ENCODE measurements at places on chromosomes 16 and 17.

DNA sequence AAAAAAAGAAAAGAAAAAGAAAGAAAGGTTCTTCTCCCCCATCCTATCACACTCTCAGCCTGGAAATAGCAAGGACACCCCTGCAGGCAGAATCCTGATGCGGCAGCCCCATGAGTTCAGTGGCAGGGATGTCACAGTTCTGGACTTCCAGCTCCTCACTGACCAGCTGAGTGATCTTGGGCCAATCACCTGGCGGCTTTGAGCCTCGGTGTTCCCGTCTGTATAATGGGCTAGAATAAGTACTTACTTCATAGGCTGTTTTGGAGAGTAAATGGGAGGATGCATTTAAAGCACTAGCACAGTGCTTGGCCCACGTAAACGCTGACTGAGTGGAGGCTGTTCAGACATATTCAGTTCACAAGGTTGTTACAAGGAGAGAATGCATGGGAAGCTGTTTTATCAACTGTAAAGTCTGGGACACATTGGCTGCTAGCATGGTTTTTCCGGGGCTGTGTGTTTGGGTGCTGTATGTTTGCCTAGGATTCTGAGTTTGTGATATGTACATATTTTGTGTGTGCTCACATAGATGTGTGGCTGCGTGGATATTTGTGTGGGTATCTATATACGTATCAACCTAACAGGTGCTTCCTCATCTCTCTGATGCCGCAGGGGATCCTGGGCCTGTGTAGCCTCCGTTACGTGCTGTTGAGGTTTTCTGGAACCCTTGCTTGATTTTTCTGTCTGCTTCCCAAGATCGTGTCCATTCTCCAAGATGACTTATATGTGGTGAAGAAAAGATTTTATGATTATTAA is 3.4 kb downstream of the BHLHA9 start:
- no peak for DNase-seq

DNA sequence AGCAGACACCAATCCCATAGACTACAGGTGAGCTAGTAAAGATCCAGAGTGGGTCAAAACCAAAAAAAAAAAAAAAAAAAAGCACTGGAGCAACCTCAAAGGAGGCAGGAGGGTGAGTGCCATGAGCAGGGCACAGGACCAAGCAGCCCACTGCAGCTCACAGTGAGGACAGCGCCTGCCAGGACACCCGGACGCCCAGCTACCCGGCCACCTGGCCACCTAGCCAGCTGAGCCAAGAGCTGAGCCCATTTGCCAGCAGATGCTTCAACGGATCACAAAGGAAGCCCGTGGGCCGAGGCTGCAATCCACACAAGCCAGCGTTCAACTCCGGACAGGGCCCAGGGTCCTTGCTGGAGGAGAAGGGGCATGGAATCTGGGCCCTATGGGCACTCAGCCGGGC is 15.1 kb downstream of the AXIN1 start:
- DNase-seq: no peak

DNA sequence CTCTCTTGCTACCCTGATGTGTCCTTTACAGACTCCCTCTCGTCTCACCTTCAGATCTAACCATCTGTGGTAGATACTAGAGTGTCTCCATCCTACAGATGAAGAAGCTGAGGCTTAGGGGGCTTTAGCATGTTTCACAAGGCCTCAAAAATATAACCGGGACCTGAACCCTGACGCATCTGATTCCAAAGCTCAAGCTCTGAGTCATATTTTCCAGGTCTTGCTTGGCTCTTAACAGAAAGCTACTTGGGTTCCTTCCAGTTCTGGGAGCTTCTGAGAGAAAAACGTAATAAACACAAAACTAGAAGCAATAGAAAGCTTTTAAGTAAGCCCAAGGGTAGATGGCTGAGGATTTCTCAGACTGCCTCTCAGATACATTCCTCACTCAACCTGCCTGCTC is 224.3 kb upstream of the EEF2KMT start:
- DNase-seq: no peak

DNA sequence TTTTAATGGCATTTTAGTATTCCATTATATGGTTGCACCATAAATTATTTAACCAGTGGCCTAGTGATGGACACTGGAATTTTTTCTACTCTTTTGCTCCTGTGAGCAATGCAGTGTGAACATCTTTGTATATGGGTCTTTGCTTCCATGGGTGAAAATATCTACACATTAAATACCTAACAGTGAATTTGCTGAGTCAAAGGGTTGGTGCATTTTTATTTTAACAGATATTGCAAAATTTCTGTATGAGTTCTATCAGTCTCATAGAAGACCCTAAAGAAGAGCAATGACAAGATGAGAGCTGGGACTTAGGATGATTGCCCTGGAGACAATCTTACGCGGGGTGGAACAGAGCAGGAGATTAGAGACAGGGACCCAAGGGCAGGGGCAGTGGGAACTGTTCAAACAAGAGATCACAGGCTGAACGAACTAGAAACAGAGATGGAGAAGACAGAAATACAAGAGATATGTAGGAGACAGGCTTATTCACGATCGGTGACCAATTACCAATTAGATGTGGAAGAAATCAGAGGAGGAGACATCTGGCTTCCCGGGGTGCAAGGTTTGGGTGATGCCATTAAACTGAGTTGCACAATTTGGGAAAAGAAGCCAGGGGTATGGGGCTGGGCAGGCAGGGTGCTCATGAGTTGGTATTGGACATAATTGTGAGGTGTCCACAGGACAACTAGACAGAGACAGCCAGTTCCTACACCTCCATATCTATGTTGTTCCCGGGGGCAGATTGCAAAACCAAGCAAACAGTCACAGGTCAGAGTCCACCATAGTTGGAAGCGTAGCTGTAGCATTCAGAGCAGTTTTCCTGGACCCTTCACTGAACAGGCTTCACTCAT is 39.9 kb upstream of the LONP2 start:
- DNase-seq: no peak

DNA sequence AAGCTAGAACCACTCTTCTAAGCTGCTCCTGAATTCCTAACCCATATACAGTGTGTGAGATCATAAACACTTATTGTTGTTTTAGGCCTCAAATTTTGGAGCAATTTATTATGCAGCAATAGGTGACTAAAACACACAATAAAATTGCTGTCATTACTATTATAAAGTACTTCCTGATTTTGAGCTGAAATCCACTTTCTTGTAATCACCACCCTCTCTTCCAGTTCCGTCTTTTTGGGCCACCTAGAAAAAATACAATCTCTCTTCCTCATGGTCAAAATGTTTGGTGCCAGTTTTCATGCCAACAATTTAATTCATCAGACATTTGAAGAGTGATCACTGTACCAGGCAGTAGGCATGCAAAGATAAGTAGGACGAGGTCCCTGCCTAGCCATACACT is 43.3 kb upstream of the NF1 start:
- no peak for DNase-seq

DNA sequence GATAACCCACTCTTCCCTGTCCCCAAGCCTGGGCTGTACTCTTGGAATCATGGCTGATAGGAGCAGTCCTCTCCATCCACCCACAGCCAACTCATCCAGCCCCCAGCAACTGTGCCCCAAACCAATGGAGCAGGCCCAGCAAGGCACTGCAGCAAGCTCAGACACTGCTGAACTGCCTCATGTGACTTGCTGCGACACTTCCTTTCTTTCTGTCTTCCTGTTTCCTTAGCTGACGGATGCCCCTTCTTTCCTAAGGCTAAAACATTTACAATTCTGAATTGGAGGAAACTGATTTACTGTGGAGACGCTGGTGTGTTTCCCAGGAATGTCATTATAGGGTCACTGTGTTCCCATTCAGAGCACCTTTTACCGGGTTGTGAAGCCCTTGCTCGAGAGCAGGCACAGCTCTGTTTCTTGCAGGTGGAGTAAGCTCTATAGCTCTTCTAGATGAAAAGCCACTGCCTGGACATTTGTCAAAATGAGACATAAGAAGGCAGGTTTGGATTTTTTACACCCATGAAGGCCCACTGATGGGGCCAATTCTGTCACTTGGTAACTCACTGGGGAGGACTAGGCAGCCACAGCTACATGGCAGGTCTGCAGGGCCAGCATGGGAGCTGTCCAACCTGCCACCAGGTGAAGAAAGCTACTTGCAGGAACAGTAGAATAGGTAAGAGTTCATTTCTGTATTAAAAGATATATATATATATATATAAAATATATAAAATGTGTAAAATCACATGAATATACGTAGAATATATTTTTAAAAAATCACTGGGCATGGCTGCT is 27.4 kb downstream of the TMEM11 start:
- DNase-seq: no peak

DNA sequence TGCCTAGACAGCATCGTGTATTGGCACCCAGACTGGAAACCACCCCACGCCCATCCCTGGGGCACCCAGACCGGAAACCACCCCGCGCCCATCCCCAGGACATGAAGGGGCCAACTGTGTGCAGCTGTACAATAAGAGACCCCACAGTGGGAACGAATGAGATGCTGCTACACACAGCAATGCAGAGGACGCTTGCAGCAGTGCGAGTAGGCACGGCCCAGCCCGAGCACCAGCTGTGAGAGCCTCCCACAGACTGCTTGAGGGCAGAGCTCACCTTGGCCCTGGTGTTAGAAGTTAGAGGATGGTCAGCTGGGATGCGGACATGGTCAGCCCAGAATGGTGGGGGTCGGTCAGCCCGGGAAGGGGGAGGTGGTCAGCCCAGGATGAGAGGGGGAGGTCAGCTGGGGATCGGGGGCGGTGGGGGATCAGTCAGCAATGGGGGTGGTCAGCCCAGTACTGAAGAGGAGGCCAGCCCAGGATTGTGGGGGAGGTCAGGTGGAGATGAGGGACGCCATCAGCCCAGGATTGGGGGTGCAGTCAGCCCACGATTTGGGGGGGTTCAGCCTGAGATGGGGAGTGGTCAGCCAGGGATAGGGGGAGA is 340.0 kb downstream of the C16orf95 start:
- DNase-seq: no peak

- peak; percentile 28 for DNase-seq
Measured at GRCh38 chr16:87706278-87707000, 59.3 kb downstream of the KLHDC4 start.

DNA sequence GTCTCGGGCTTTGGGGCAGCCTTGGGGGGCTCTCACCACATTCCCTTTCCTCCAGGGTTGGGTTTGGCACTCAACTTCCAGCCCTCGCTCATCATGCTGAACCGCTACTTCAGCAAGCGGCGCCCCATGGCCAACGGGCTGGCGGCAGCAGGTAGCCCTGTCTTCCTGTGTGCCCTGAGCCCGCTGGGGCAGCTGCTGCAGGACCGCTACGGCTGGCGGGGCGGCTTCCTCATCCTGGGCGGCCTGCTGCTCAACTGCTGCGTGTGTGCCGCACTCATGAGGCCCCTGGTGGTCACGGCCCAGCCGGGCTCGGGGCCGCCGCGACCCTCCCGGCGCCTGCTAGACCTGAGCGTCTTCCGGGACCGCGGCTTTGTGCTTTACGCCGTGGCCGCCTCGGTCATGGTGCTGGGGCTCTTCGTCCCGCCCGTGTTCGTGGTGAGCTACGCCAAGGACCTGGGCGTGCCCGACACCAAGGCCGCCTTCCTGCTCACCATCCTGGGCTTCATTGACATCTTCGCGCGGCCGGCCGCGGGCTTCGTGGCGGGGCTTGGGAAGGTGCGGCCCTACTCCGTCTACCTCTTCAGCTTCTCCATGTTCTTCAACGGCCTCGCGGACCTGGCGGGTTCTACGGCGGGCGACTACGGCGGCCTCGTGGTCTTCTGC is 8.4 kb downstream of the SLC16A3 start:
- no peak for DNase-seq

DNA sequence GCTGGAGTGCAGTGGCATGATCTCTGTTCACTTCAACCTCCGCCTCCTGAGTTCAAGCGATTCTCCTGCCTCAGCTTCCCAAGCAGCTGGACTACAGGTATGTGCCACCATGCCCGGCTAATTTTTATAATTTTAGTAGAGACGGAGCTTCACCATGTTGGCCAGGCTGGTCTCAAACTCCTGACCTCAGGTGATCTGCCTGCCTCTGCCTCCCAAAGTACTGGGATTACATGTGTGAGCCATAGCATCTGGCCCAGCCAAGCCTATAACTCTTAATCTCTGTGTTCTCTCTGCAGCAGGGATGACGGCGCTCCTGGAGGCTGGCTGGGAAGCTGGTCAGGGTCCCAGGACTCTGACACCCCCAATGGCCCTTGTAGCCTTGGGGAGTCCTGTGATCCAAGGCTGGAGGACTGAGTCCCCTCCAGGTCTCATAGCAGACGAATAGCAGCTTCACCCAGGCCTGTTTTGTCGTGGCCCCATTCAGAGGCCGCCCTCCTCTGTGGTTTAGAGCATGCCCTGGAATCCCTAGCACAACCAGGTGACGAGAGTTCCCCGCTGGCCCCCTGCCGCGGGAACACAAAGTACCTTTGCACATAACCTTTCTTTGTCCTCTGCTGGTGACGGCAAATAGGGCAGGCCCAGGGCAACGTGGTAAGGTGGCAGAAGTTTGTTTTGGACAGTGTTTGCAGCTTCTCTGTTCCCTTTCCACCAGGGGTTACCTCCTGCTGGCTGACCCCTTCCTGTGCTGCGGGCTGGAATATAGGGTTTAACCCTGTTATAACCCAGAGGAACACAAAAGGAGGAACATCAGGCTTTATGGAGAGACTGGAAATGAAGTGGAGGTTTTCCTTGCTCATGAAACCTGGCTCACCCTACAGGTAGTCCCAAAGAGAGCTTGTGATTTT is 43.0 kb upstream of the TOB1 start:
- DNase-seq: no peak

DNA sequence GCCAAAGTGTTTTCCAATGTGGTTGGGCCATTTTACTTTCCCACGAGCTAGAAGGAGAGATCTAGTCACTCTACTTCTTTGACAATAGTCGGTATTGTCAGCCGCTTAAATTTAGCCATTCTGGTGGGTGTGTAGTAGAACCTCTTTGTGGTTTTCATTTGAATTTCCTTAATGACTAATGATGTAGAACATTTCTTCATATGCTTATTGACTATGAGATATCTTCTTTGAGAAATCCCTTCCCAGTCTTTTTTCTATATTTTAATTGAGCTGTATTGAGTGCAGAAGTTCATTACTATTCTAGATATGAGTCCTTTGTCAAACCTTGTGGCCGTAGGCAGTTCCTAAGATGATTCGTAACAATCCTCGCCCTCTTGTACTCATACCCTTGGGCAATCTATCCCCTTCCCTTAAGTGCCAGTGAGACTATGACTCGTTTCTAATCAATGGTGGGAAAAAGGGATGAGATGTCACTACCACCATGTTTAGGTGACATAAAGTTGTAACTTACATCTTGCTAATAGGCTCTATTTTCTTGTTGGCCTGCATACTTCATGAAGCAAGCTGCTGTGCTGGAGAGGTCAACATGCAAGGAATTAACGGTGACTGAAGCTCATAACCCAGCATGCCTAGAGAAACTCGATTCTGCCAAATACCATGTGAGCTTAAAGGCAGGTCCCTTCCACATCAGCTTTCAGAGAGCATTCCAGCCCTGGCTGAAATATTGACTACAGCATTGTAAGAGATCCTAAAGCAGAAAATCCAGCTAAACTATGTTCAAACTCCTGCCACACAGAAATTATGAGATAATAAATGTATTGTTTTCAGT is 817.9 kb upstream of the SOX9 start:
- no peak for DNase-seq
